RWPE2 (cell line): ENCODE measurements at places on chromosomes 3 and 15.

DNA sequence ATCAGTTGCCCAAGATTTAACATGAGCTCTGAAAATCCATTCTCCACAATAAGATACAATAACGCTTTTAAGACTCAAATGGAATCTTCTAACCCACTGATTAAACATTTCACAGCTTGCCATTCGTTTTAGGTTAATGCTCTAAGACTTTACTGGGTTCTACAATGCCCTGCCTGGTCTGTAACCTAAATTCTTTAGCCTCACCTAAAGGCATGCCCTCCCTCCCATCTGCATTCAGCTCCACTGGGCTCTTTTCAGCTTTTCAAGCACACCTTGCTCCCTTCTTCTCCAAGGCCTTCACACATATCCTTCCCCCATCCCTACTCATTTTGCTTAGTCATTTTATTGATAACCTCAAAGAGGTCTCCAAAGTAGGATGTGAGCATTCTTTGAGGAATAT, 290.9 kb downstream of the LSAMP start:
- no peak for DNase-seq

DNA sequence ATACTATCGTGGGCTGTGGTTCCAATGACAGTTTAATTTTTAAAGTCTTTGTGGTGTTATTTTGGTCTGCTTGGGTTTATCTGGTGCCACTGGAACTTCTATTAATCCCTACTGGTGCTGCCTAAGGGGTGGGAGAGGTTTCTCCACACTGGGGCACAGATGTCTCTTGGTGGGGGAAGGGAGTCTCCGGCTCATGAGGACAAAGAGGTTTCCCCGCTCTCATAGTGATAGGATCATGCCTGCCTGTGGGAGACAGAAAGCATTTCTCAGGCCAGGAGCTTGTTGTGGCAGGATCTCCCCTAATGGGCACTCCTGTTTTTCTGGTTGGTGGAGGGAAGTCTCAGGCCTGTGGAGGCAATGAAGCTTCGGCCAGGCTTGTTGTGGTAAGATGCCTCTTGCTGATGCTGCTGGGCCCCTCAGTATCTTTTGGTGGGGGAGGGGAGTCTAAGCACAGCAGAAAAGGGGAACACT, 84.3 kb upstream of the THRB start:
- no peak for DNase-seq

DNA sequence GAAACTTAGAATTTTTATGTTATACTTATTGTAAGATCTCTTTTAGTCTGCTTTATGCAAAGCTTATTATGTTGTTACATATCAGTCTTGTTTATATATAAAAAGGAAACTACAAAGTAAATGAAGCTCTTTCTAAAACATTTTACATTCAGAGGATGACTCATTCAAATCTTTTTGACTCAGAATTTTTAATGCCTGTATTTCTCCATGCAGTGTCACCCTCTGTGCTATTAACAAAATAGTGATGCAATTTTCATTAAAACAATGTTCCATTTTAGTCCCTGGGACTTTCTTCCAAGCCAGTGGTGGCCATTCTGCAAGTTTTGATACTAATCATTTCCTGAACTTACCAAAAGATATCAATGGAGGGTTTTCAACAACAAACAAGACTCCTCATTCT, 216.1 kb downstream of the NAALADL2 start:
- DNase-seq, result no peak

DNA sequence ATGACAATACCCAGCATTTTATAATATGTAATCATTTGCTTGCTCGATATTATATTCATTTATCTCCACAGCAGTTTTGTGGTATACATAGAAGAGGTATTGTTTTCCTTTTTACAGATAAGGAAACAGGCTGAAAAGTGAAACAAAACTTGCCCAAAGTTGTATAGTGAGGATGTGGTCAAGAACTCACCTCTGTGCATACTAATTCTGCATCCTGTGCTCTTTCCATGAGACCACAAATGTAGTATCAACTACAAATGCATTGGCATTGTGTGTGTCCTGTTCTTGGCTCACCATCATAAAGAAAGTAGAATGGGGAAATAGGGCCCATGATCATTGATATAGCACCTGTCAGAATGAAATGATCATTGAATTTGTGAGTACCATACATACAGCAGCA, 167.3 kb downstream of the NECTIN3 start:
- no peak for DNase-seq

DNA sequence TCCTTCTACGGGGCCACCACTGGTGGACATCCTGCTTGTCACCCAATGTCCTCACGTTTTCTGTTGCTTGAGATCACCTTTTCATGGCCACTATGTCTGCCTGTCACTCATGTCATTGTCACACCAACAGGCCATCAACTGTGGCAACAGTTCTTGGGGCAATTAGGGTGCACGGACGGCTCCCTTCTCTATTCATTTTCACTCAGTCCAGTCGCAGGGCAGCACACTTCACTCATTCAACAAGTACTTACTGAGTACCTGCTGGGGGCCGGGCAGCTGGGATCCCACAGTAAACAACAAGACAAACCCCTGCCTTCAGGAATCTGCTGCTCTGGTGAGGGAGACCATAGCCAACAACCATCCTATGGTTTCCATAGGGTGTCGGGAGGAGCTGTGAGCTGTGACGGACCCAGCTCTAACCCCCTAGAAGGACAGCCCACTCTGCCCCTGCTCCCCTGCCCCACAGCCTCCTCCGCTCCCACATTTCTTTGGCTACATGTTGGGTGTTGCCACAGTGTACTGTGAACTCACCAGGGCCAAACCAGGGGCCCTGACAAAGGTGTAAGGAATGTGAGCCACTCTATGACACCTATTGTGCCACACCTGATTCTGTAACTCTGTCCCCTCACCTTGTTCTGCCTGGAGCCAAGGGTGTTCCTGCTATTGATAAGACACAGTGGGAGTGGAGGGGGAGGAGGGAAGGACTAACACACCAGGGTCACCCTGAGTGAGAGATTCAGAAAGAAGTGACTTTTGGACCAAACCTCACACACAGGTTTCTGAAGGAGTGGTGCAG, 1.9 kb downstream of the VILL start:
- no peak for DNase-seq

DNA sequence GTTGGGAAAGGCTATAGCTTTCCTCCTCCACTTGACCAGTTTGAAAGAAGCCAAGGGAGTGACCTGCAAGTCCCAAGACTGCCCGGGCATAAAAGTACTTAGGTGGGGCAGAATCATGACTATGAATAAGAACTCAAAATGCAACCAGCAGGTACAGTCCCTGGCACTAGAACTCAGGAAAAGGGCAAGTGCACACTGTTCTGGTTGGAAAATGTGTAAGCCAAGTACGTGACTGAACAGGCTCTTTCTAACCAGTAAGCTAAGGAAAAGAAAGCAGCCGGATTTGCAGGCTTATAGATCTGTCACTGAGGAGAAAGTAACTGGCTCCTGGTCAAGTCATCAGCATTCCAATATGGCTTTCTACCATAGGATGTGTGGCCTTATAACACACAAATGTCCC, 101.2 kb upstream of the SLC4A7 start:
- DNase-seq, result no peak

DNA sequence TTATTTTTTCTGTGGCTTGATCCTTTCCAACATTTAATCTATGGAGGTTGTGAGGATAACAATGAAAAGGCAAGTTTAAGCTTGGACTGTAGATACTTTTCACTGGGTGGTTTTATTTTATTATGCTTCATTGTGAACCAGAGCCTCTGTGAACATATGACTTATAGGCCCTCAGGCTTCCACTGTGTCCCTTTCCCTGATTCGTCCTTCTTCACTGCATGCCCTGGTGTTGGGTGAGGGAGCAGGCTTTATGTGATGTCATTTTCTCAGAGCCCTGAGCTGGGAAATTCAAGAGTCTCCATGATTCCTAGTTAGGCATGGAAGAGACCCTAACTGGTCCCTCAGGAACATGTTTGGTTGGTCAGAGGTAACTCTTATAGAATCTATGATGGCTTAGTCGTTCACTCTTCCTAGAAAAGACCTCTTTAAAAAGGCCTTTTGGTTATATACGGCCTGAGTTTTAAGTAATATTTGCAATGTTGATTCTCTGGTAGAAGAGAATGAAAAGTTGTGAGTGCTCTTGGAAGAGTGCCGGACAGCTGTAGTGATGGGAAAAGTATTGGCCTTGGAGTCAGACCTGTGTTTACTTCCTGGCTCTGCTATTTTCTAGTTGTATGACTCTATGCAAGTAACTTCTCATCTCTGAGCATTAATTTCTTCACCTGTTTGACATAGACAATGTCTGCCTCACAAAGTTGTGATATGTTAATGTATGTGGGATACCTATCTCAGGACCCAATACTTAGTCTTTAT, 168.4 kb downstream of the LPP start:
- DNase-seq, result no peak

DNA sequence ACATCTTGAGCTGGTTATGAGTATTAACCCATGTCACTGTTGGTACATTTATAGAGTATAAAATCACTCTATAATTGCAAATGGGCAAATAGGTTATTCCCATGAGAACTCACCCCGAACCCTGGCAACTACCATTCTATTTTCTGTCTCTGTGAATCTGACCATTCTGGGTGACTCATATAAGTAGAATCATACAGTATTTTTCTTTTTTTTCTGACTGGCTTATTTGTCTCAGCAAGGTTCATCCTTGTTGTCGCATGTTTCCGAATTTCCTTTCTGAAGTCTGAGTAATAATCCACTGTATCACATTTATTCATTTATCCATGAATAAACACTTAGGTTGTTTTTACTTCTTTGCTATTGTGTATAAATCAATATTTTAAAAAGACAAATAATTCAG, 59.9 kb upstream of the CHRM5 start:
- DNase-seq, result no peak

GRCh38 chr15:88878720-88879184, 16.6 kb downstream of the HAPLN3 start:
- DNase-seq, result peak; percentile 77

- DNase-seq, result peak; percentile 63
Observed at GRCh38 chr15:52094811-52095584, 17.6 kb downstream of the BCL2L10 start.

- DNase-seq, result no peak
Observed at GRCh38 chr3:178095522-178095921, 440.7 kb upstream of the KCNMB2 start.

- no peak for DNase-seq
Observed at GRCh38 chr15:64985366-64986033, 4.2 kb downstream of the SPG21 start.

DNA sequence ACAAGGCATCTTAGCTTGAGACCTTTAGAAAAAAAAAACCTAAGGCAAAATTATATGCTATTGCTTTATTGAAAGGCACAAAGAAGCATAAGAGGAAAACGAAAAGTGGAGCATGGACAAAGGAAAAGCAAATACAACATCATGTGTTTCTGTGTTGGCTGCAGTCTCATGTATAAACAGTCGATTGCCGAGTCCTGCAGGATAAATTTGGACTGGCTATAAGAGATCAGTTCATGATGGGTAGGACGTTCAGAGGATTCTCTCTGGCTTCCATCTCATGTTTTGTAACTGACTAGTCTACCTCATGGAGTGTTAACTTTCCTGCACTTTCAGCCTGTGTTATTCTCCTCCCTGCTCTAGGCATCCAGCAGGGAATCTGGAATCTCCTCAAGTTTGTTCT, 21.9 kb upstream of the CCDC50 start:
- no peak for DNase-seq

- DNase-seq, result no peak
Observed at GRCh38 chr15:66738595-66738994, 36.6 kb downstream of the SMAD6 start.

DNA sequence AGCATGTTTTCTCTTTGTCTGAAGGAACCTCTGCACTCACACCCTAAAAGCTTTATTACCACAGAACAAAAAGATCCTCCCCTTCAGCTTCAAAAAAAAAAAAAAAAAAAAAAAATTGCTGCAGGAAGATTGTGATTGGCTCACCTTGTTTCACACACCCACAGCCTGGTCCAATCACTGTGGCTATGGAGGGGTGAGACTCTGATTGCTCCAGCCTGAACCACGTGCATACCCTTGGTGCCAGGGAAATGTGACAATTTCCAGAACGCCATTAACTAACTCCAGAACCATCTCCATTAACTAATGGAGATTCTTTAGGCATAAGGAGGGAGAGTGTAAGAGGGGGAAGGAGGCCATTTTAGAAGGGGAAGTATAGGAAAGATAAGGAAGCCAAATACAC, 106.5 kb upstream of the CRBN start:
- DNase-seq, result no peak

- DNase-seq, result no peak
Observed at GRCh38 chr15:78072080-78072892, 5.2 kb downstream of the TBC1D2B start.

DNA sequence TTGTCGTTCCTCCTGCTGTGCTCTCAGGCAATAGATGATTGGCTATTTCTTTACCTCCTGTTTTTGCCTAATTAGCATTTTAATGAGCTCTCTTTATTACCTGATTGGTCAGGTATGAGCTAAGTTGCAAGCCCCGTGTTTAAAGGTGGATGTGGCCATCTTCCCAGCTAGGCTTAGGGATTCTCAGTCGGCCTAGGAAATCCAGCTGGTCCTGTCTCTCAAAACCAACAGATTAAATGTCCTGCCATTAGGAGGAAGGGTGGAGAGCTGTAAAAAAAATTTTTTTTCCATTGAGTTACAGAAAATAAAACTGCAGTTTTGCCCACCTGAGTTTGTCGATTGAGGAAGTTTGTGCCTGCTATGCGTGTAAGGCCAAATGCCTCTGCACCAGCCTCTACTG, 5.4 kb upstream of the ACSBG1 start:
- peak; percentile 15 for DNase-seq

- DNase-seq, result no peak
Observed at GRCh38 chr3:46990573-46991374, 11.3 kb downstream of the NBEAL2 start.

DNA sequence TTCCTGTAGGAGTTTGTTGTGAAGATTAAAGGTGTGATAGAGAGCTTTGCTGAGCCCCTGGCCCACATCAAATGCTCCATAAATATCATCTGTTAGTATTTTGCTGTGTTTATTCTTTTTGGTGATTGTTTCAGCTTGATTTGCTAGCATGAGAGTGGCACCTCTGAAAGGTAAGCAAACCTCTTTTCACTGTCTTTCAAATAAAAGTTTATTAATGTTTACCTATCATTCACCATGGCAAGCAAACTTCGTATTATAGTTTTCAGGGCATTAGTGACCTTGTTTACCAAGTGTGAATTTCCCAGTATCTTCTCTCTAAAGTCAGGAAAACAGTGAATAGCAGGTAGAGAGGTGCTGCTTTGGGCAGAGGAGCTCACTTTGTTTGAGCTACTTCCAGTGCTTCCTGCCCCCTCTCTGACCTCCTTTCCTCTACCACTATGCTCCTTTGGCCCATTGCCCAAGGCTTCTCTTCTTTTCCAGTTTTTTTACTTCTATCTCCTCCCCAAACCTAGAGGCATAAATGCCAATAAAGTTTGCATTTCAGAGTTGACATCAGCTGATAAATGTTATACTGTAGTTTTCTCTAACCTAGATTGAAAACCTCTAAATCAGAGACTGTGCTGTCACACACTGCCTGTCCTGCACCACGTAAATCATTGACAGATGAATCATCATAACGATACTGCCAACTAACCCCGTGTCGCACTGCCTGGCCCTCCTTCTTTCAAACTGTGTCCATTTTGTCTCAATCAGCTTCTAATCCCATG, 569.0 kb downstream of the TUSC7 start:
- no peak for DNase-seq

GRCh38 chr3:165658027-165658426, 179.2 kb downstream of the BCHE start:
- DNase-seq, result no peak

GRCh38 chr15:50095938-50096821, 22.9 kb downstream of the ATP8B4 start:
- no peak for DNase-seq
